ENCODE measurements at places on chromosomes 16 and 17.

GRCh38 chr17:78538033-78538776 lies 39.0 kb downstream of the DNAH17 start:
- H3K36me3 ChIP-seq = no peaks in the 10 kb centered on the region
- DNase-seq = no peak

DNA sequence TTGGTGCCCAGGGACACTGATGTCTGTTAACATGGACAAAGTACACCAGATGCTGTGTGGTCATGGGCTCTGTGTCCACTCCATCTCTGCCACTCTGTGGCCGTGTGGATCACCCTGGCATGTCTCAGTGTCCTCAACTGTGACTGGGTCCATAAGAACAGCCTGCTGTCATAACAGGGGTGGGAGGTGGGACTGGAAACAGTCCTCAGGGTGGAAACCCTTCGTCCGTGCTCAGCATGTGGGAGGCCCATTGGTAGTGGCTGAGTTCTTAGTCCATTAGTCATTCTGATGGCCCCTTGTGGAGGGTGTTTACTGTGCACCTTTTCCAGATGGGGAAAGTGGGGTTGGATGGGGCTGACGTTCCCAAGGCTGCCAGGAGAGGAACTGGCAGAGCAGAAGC lies 12.8 kb downstream of the FLYWCH2 start:
- H3K4me1 ChIP-seq = no peaks in the 10 kb centered on the region
- no peak for DNase-seq
- H3K36me3 ChIP-seq = peaks cover 17% of the 10 kb centered on the region
- H3K27ac ChIP-seq = no peak overlapping the region
- H3K4me3 ChIP-seq = no peak overlapping the region

GRCh38 chr17:59399914-59400313 lies 68.5 kb downstream of the YPEL2 start:
- H3K27ac ChIP-seq = no peak overlapping the region
- peaks cover 53% of the 10 kb centered on the region for H3K36me3 ChIP-seq
- no peaks in the 10 kb centered on the region for H3K27me3 ChIP-seq
- DNase-seq = no peak
- no peaks in the 10 kb centered on the region for H3K4me1 ChIP-seq

DNA sequence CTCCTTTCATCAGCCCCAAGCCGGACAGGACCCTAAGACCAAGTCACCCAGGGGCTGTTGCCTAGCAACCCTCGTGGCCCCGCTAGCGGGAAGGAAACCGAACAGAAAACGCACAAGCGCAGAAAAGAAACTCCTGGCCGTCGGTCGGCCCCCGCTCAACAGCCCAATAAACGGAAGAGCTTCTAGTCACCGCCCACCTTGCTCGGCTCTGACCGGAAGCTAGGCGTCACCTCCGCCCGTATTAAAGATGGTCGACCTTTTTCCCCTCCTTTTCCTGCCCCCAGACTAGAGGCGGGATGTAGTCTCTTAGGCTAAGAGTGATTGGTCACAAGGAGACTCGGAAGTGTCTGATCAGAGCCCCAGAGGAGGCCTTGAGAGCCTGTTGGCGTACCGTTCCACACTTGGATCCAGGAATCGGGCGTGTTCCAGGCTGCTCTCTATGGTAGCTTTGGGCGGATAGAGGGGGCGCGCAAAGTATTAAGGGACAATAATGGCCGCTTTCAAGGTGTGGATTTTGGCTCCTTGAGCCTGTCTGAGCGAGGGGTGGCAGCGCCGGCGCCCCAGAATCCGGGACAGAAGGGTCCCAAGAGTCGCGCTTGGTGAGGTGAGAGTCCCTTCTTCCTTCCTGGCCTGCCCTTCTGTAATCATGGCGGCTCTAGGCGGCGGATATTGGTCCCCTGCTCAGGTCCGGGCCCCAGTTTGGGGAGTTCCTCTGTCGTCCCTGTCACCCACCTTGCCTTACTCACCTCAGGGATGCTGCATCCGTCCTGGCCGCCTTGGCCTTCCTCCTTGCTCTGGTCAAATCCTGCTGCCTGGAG lies at the start of the genes DHX38 and TXNL4B:
DHX38 (plus strand) TSS at position 400 of the 818 bp plus-strand sequence. CDS start 2,311 bp downstream, outside the sequence.
TXNL4B (minus strand) TSS at position 173 of the 818 bp plus-strand sequence. CDS start 2,871 bp downstream, outside the sequence.
- peaks cover 27% of the 10 kb centered on the region for H3K4me1 ChIP-seq
- peak within 1 kb of the TSS; percentile 88 for H3K4me3 ChIP-seq
- peak; percentile 98 for DNase-seq
- peak within 1 kb of the TSS; percentile 91 for H3K27ac ChIP-seq
- H3K27me3 ChIP-seq = no peaks in the 10 kb centered on the region

DNA sequence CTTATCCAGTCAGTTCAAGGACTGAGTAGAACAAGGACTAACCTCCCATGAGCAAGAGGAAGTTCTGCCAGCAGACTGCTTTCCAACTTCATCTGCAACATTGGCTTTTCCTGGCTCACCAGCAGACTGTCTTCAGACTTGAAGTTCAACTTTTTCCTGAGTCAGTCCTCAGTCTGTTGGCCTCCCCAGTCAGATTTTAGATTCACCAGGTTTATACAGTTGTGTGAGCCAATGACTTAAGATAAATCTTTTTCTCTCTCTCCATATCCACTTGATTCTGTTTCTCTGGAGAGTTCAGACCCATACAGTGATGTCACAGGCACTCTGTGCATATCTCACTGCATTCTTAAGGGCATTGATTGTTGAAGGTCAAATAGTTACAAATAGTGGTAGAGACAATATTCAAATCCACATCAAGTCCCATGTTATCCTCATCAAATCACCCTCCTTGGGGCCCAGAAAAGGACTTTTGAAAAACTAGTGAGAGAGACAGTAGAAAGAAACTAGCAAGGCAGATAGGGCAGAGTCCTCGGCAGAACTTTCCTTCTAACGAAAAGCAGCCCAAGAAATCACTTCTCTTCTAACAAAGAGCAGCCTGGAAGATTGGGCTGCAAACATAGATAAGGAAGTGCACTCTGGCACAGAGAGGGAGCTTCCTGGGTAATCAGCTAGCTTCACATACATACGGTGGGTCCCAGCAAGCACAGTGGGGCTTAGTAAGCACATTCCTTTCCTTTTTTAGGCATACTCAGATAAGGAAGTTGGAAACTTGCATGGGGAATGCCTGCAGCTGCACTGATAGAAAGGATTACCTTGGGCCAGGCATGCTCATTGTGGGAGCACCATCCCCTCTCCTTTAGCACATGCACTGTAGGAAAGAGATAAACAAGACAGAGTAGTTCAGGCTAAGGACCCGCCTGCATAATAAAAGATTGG lies 132.3 kb upstream of the FAM20A start:
- H3K36me3 ChIP-seq = no peaks in the 10 kb centered on the region
- peaks cover 4% of the 10 kb centered on the region for H3K27me3 ChIP-seq
- H3K4me1 ChIP-seq = no peaks in the 10 kb centered on the region
- no peak for DNase-seq
- no peak overlapping the region for H3K4me3 ChIP-seq
- H3K27ac ChIP-seq = no peak overlapping the region

DNA sequence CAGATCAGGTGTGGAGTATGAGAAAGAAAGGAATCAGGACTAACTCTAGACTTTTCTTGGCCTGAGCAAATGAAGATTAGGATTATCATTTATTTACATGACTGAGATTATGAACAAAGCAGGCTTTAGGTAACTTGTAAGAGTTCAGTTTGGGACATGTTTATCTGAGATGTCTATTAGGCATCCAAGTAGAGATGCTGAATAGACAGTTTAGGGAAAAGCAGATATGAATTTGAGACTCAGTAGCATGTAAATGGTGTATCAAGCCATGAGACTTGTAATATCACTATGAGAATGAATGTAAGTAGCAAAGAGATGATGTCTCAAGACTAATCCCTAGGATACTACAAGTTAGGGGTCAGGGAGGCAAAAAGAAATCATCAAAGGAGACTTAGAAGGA lies 8.6 kb upstream of the HS3ST2 start:
- H3K27me3 ChIP-seq = peaks cover 29% of the 10 kb centered on the region
- DNase-seq = no peak
- H3K36me3 ChIP-seq = no peaks in the 10 kb centered on the region
- H3K27ac ChIP-seq = no peak overlapping the region
- H3K4me3 ChIP-seq = no peak overlapping the region
- H3K4me1 ChIP-seq = no peaks in the 10 kb centered on the region

- H3K4me1 ChIP-seq = peaks cover 33% of the 10 kb centered on the region
- H3K27me3 ChIP-seq = no peaks in the 10 kb centered on the region
- H3K4me3 ChIP-seq = no peak overlapping the region
- no peaks in the 10 kb centered on the region for H3K36me3 ChIP-seq
Measured at GRCh38 chr17:50949989-50950877, 84.1 kb upstream of the TOB1 start.

DNA sequence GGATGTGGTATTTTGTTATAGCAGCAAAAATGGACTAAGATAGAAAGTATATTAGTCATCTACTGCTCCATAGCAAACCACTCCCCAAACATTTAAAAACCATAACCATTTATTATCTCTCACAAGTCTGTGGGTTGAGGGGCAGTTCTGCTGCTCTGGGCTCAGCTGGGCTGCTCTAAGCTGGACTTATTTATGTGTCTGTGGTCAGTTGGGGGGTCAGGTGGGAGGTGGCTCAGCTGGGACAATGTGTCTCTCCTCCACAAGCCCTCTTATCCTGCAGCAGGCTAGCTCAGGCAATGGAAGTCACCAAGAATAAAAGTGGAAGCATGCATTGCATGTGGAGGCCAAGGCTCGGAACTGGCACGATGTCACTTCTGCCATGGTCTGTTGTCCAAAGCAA lies 226.1 kb upstream of the N4BP1 start:
- no peaks in the 10 kb centered on the region for H3K4me1 ChIP-seq
- H3K36me3 ChIP-seq = no peaks in the 10 kb centered on the region
- no peak overlapping the region for H3K27ac ChIP-seq
- no peak for DNase-seq
- no peaks in the 10 kb centered on the region for H3K27me3 ChIP-seq

GRCh38 chr16:17367036-17367435 lies 103.7 kb downstream of the XYLT1 start:
- H3K36me3 ChIP-seq = no peaks in the 10 kb centered on the region
- peaks cover 95% of the 10 kb centered on the region for H3K4me1 ChIP-seq
- H3K4me3 ChIP-seq = no peak overlapping the region
- peak overlapping the region; percentile 20 for H3K27ac ChIP-seq
- DNase-seq = no peak

- H3K27ac ChIP-seq = peak overlapping the region; percentile 64
- no peak overlapping the region for H3K4me3 ChIP-seq
- H3K36me3 ChIP-seq = no peaks in the 10 kb centered on the region
- H3K27me3 ChIP-seq = no peaks in the 10 kb centered on the region
- peak; percentile 63 for DNase-seq
Measured at GRCh38 chr17:58153046-58153445, 4.9 kb downstream of the OR4D1 start.

DNA sequence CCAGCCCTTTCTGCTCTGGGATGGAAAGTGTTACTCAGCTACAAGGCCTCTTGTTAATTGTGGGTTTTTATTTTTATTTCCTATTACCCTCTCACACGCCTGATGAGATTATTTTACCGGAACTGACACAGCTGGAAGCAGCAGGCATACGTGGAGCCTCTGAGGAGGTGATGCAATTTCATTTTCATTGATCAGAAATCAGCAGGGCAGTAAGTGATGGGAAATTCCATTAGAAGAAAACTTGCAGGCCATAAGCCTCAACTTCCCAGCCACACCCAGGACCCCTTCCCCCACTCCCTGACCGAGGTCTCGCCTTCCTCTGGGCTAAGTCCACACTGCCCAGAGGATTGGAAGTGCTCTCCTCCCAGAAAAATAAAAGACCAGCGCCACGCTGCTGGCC lies 69.7 kb downstream of the ZFHX3 start:
- no peaks in the 10 kb centered on the region for H3K36me3 ChIP-seq
- no peak overlapping the region for H3K4me3 ChIP-seq
- no peaks in the 10 kb centered on the region for H3K27me3 ChIP-seq
- no peak overlapping the region for H3K27ac ChIP-seq
- DNase-seq = no peak

- no peaks in the 10 kb centered on the region for H3K27me3 ChIP-seq
- no peak overlapping the region for H3K27ac ChIP-seq
- no peaks in the 10 kb centered on the region for H3K36me3 ChIP-seq
- no peak for DNase-seq
- no peaks in the 10 kb centered on the region for H3K4me1 ChIP-seq
Measured at GRCh38 chr16:64445245-64445644, 676.6 kb downstream of the CDH11 start.

DNA sequence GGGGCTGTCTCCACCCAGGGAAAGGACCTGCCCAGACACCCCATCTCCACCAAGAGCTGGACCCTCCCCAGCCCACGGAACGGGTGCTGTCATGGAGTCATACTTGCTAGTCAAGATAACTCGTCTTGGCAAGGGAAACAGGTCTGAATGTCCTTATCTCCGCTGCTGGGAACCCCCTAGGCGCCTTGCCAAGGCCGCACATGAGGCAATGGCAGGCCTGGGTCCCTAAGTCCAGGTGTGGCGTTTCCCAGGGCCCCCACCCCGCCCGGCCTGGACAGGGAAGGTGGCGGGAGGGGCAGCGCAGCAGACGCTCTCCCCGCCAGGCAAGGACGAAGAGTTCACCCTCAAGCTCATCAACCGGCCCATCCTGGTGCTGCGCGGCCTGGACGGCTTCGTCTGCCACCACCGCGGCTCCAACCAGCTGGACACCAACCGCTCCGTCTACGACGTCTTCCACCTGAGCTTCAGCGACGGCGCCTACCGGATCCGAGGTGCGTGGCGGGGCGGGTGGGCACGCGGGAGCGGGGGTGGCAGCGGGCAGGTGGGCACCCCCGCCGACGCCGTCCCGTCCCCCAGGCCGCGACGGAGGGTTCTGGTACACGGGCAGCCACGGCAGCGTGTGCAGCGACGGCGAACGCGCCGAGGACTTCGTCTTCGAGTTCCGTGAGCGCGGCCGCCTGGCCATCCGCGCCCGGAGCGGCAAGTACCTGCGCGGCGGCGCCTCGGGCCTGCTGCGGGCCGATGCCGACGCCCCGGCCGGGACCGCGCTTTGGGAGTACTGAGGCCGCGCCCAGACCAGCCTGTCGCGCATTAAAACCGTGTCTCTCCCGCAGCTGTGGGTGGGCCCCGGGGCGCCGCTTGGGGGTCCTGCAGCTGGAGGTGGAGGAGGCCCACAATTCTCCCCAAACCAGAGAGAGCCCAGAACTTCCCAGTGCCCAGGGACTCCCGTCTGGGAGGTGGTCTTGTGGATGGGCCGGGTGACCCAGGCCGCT lies 8.4 kb downstream of the FSCN2 start:
- H3K4me3 ChIP-seq = no peak overlapping the region
- H3K4me1 ChIP-seq = peaks cover 9% of the 10 kb centered on the region
- DNase-seq = no peak
- peaks cover 34% of the 10 kb centered on the region for H3K27me3 ChIP-seq

DNA sequence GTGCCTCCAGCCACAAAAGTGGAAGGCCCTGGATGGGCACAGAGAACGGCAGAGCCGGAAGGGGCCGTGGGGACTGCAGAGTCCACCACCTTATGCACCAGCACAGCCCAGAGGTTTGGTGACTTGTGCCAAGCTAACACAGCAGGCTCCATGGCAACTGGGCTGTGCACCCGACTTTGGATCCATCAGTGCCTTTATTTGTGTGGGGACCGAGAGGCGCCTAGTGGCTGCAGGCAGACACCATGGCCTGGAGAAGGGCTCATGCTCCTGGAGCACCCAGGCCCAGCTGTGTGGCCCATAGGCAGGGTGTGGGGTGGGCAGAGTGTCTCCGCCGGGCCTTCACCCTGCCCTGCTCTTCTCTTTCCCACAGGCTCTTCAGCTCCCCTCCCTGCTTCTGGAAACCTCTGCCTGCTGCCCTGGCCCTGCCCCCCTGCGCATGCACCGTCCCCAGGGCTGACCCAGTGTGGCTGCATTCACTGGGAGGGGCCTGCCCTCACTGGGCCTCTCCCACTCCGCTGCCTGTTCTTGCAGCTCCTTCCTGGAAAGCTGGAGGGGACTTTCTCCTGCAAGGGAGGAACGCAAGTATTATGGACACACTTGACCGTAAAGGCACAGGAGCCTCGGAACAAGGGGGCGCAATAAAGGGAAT lies 10.1 kb downstream of the C16orf90 start:
- H3K27me3 ChIP-seq = no peaks in the 10 kb centered on the region
- H3K4me1 ChIP-seq = no peaks in the 10 kb centered on the region
- no peak for DNase-seq
- no peak overlapping the region for H3K27ac ChIP-seq
- peaks cover 51% of the 10 kb centered on the region for H3K36me3 ChIP-seq
- H3K4me3 ChIP-seq = no peak overlapping the region

Measured in CD4-positive, alpha-beta T cell (primary cell).